Astrocyte of the spinal cord (primary cell): ENCODE measurements at places on chromosomes 3 and 15.

GRCh38 chr15:67107014-67107812 is 41.8 kb downstream of the SMAD3 start:
- peak; percentile 99 for DNase-seq

DNA sequence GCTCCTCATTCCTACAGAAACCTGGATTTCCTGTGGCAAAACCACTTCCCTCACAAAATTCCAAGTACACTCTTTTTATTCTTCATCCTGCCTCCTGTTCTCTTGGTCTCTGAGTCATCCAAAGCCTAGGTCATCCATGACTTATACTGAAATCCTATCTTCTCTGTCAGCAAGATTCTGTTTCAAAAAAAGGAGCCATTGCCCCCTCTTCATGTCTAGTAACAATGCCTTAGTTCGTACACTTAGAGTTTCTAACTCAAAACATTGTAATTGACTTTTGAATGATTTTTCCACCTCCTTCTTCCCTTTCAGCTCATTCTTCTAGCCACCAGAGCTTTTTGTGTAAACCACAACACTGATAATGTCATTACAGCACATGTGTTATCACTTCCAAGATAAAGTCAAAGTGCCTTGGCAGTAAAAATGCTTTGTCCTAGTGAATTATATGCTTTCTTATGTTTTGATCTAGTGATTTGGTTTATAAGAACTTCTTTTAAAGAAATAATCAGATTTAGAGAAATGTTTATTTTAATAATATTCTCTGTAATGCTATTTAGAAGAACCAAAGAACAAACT is 256.5 kb upstream of the NECTIN3 start:
- DNase-seq: no peak

GRCh38 chr3:66177026-66177425 is 43.8 kb upstream of the SLC25A26 start:
- DNase-seq: no peak

- DNase-seq: peak; percentile 81
These were observed 21.8 kb upstream of the NFKBIZ start for GRCh38 chr3:101827211-101828174.

DNA sequence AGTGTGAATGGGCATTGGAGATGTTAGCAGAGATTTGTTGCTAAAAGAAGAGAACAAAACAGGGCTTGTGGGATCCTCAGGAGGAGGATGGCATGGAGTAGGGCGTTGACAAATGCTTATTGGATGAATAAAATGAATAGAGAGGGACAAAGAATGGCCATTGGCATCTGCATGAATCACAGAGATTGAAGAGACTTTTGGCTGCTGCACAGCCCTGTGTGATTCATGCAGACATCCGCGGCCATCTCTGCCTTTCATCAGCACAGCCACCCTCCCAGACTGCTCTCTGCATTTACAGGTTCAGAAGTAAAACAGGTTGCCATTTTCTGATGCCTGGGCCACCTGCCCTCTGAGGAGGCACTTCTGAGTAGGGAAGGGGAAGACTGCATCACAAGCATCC is 397.9 kb downstream of the EPHB1 start:
- DNase-seq: no peak

DNA sequence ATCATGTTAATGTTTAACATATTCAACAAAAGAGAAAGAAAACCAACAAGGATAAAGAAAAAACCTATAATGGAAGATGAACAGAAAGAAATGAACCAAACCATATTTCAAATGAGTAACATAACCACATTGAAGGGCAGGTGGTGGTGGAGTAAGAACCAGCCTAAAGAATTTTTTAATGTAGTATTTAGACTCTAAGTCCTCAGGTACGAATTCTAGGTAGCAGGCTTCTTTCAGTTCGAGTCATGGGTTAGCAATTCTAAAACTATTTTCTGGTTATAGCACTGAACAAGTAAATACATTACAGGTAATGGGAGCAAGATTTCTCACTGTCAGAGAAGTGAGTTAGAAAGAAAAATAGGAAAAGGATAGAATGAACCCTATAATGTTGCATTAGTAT is 24.4 kb downstream of the DCBLD2 start:
- DNase-seq: no peak

GRCh38 chr3:141094790-141095545 is 43.8 kb downstream of the SPSB4 start:
- DNase-seq: peak; percentile 79

GRCh38 chr3:43035801-43036365 is 56.8 kb downstream of the GASK1A start:
- DNase-seq: no peak

DNA sequence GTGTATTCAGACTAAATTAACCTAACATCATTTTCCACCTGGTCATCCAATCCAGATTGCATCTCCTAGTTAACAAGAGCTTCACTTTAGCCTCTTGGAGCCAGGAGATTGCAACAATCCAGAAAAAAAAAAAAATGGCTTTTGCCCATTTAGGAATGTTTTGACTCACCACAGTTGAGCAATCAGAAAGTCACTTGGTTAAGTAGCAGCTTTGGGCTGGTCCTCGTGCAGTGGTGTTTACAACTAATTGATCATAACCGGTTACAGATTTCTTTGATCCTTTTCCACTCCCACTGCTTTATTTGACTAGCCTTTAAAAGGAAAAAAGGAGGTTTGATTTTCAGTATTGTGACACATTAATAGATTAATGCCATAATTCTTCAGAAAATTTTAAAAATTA is 688.8 kb upstream of the CCDC54 start:
- DNase-seq: peak; percentile 79

GRCh38 chr3:129313415-129313664 is 34.7 kb downstream of the HMCES start:
- DNase-seq: no peak

GRCh38 chr15:63605816-63606215 is 8.6 kb downstream of the FBXL22 start:
- no peak for DNase-seq

DNA sequence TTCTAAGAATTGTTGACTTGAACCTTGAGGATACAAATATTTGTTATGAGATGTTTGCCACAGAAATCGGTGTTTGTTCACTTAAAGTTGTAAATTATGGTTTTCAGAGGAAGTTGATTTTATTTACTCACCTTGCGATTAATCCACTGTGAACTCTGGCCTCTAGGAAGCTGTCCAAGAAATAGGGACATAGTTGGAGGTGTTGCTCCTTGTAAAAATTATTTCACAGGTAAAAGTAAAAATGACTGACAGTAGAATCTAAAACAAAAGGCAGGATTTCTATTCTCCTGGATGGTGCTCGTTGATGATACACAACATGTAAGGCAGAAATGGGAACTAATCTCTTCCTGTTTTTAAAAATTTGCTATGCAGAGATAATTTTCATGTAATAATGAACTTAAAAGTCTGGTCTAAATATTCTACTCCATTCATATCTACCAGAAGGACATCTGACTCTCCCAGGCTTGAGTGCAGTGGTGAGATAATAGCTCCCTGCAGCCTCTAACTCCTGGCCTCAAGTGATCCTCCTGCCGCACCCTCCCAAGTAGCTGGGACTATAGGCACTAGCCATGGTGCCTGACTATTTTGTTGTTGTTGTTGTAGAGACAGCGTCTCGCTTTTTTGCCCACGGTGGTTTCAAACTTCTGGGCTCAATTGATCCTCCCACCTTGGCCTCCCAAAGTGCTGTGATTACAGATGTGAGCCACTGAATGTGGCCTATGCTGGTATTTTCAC is 17.1 kb upstream of the LZTFL1 start:
- no peak for DNase-seq

- no peak for DNase-seq
These were observed at the start of gene ALS2CL for GRCh38 chr3:46693038-46693891. ALS2CL (minus strand) TSS chr3:46693679; CDS start chr3:46689440, 4,239 bp downstream.

DNA sequence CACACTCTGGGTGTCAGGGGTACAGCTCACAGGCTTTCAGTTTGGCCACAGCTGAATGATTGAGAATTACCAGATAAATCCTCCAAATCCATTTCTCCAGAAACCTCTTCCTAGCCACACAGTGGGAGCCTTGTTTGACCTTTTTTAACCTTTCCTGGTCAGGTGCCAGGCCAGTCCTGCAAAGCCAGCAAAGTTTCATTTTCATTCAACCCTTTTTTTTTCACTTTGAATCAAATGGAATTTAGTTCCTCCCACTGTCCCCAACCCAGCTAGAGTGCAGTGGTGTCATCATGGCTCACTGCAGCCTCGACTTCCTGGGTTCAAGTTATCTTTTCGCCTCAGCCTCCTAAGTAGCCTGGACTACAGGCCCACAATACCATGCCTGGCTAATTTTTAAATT is 67.8 kb downstream of the NSUN3 start:
- no peak for DNase-seq

DNA sequence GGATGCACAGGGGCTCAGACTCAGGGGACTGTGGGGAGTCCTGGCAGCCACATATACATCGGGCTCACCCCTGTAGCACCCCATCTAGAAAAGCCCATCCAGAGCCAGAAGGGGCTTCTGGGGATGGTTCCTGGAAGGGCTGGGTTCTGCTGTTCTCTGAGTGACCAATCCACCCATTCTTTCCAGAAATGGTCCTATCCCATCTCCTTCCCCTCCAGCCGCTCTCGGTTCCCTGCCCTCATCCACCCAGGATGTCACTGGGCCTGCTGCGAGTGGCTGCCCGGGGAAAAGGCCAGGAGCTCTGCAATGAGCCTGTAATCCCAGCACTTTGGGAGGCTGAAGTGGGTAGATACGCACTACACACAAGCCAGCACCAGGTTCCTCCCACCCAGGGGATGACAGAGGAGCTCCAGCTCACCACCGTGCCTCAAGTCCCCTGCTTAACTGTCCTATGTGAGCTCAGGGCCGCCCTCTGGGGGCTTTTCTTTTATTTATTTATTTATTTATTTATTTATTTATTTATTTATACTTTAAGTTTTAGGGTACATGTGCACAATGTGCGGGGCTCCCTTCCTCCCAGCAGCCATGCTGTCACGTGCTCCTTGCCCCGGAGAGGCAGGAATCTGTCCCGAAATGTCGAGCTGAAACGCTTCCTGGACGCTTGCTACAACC is 13.6 kb upstream of the CSK start:
- DNase-seq: no peak

- DNase-seq: no peak
These were observed 543 bp upstream of the REC114 start for GRCh38 chr15:73442421-73442820.

GRCh38 chr3:42827023-42827422 is 17.8 kb downstream of the ACKR2 start:
- DNase-seq: no peak

DNA sequence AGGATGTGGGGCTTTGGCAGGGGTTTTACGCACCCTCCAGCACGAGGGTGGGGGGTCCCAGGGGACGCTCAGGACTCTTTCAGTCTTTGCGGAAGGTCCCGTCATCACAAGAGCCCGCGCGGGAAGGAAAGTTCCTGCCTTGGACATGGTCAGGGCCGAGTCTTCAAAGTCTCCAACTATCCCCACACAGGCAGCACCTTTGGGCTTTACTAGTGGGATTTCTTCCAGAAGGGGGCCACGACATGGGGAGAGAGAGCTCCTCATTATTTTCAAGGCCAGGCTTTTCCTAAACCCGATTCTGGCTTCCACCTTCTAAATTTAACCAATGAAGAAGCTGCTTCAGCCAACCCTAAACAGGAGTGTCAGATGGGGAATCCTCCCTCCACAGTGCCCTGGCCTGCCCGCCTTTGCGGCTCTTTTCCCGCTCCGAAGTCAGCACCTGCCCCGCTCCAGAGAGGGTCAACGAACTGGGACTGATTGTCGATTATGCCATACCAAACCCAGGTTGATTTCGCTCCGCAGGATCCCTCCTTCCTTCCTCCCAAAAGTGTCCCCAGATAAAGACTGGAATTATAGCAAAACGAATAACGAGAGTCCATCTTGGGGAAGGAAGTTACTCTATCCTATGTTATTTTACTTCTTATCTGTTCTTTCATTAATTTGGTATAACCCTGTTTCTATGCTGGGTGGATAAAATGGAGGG is 11.0 kb downstream of the SHOX2 start:
- no peak for DNase-seq

DNA sequence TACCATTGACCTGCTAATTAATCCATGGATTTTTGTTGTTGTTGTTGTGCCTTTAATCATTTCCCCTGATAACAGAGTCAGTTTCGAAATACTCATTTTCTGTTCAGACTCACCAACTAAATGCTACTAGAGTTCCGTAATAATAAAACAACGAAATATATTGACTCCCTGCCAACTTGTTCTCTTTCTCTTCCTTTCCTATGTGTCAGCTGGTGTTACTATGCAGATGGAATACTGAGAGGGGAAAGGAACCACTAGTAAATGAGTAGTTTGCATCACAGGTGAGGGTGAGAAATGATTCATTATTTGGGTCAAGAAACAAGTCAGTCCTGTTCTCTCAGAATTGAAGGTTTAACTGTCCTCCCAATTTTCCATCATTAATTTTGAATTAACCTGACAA is 1027.3 kb downstream of the TUSC7 start:
- DNase-seq: peak; percentile 9

DNA sequence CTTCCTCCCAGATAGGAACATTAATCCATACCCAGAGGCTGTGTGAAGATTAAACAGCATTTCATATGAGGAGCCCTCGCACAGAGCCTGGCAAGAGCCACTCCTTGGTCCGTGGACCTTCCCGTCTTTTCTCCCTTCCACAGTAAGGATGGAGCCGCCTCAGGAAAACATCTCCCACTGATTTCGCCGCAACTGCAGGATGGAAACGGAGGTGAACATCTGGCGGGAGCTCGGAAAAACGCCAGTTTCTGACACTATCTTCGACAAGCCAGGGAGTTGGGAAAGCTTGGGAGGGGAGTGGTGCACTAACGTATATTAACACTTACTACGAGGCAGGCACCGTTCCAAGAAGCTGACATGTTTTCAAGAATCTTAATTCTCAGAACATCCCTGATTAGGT is 157.9 kb downstream of the XXYLT1 start:
- DNase-seq: no peak

DNA sequence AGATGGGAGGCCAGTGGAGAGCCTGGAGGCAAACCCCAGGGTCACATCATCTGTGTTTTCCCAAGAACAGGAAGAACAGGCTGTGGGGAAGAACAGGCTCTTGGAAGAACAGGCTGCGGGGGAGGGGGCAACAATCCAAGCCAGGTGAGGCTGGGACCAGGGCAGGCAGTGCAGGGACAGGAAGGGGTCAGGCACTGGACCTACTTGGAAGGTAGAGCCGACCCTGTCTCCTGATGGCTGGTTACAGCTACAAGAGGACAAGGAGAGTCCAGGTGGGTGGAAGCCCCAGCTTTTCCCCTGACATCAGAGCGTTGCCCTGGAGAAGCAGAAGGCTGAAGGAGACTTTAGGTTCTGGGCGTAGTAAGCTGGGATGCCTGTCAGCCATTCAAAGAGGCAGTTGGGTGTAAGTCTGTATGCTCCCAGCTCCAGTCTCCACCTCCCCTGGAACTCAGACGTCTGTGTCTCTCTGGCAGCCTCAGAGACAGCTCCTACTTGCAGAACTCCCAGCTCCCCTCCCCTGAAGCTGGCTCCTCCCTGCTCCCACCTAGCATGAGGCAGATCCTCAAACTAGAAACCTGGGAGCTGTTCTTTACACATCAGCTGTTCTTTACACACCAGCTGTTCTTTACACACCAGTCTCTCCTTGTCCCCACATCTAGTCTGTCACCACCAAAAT is 130.9 kb downstream of the DNAJB8 start:
- DNase-seq: no peak

DNA sequence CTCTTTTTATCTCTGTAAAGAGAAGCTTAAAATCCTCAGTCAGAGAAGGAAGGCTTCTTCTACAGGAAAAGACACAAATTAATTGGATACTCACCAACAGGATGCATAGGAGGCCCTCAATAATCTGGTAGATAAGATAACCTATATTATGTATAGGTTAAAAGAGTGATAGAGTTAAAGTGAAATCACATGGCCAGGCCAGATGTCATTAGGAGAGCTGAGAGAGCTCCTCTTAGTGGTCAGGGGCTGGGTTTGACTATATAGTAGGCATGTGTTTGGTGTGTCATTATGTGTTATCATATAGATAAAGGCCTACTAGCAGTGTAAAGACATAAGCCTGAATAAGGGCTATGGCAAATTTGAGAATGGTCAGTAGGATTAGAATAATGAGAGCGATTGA is 479.3 kb downstream of the EPHA3 start:
- DNase-seq: no peak
